Hematopoietic multipotent progenitor cell treated with erythropoietin and hydrocortisone succinate and interleukin-3 and kit ligand, for 17 days (in vitro differentiated cells): ENCODE measurements at places on chromosomes 11 and 22.
A peak's percentile ranks its signal among the peaks of the same experiment; 100 is the strongest.

GRCh38 chr11:26993965-26994457 is at the start of gene FIBIN:
Gene FIBIN (plus strand): TSS chr11:26994112. CDS start chr11:26994527, 415 bp downstream.
- no peak for DNase-seq

GRCh38 chr22:16958475-16958874 is 49.5 kb downstream of the GAB4 start:
- DNase-seq: no peak

- peak; percentile 44 for DNase-seq
These were observed 80.7 kb downstream of the CABIN1 start for GRCh38 chr22:24091551-24092420.

DNA sequence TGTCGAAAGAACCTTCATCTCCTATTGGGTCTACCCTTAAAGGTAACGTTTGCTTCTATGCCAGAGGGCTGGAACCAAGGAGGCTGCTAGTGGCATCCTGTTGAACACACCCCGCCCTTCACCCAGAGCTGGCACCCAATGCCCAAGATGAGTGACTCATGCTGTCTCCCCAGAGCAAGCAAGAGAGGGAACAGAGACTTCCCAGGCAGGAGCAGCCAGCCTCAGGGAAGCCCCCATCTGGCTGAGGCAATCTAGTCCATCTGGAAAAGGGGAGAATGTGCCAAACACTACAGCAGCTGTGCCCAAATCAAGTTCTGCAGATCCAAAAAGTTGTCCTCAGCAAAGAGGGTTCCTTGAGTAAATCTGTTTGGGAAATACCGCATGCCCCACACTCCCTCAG is 91.9 kb upstream of the TP53I11 start:
- DNase-seq: no peak

- no peak for DNase-seq
These were observed 57.7 kb upstream of the ISX start for GRCh38 chr22:35008213-35008612.

- DNase-seq: no peak
These were observed 20.8 kb upstream of the LINC01488 start for GRCh38 chr11:69460540-69461257.

- no peak for DNase-seq
These were observed 86.6 kb downstream of the MAML2 start for GRCh38 chr11:96256215-96257011.
